ENCODE measurements at places on chromosomes 16 and 17.

DNA sequence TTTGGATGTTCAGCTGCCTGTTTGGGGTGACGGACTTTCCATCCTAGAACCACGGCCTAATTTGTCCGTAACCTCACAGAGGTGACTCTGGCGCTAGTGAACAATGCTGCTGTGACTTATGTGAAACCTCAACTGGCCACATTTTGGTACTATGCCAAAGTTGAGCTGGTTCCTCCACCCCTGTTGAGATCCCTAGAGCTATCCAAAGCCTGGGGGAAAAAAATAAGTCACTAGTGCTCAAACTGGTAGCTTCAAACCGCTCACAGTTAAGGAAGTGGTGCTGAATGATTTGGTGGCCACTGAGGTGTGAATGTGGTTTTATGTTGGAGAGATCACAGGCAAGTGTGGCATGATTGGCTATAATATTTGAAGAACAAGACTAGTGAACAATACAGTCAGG lies 11.3 kb upstream of the TUBG2 start:
- no peak for DNase-seq

- DNase-seq, result no peak
These were observed 8.7 kb downstream of the GRB2 start for GRCh38 chr17:75396796-75397195.

DNA sequence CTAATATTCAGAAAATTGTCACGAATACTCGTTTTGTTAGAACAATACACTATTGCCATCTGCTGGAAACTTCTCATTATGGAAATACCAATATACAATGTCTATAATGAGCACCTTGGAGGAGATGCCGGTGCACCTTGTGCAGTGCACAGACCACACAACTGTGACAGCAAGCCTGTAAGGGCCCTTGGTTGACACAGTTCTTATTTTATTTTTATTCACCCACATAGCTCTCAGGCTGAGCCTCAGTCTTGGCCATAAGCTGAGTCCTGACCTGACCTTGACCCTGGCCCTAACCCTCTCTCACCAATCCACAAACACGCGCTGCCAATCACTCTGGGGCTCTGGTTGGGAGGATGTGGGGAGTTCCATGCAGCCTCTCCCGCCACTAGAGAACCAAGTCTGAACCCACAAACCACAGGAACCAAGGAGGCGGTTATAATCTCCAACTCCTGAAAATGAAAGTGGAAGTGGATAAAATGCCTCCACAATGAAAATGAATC lies 7.6 kb downstream of the AIPL1 start:
- peak; percentile 34 for DNase-seq

DNA sequence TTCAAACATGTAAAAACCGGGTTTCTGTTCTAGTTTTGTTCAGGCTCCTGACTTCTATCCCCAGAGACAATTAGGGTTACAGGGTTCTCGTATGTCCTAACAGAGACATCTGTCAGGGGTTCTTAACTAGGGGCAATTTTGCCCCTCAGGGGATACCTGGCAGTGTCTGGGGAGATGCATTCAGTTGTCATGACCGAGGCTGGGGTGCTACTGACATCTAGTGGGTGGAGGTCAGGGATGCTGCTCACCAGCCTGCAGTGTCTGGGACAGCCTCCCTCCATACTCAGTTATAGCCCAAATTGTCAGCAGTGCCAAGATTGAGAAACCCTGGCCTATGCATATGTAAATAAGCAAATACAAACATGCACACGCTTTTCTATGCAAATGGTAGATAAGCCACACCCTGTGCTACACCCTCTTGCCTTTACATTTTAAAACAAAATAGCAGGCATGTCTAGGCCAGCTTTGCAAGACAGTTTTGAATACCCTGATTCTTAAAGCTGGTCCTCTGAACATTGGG lies 37.4 kb downstream of the CLEC16A start:
- no peak for DNase-seq

DNA sequence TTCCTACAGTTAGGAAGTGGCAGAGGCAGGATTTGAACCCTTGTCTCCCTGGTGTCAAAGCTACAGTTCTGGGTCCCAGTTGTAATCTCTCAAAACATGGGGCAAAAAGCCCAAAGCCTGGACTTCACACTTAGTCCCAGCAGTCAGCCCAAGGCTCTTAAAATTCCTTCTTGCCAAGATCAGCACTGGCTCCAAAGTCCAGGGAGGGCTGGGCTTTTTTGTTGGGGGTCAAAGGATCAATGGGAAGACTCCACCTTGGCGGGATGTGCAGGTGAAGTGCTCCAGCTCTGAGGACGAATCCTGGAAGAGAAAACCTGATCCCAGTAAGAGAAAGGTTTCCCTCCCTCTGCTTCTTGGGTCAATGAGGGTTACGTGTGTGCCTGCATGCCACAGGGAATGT lies 195.5 kb downstream of the HAPSTR1 start:
- DNase-seq, result no peak

Measured in stimulated activated CD4-positive, alpha-beta T cell treated with anti-CD3 and anti-CD28 coated beads, Interleukin-2, amount 100 ng/mL, for 48 hours (primary cell).